ENCODE measurements at places on chromosomes 4 and X. TPM values are rescaled to one million over a fixed set of nuclear protein-coding genes. Genes with fewer than 3 reads are reported as not detected.

GRCh38 chrX:23246001-23246400 is 88.6 kb upstream of the PTCHD1 start:
- DNase-seq: no peak

CORIN gene
- total RNA-seq: 6.1 TPM

NR0B1 gene
- total RNA-seq: 60.6 TPM

ADH7 gene
- total RNA-seq: not detected

Measured in testis (tissue), 5 donors.